ENCODE measurements at places on chromosomes 12 and 14.

DNA sequence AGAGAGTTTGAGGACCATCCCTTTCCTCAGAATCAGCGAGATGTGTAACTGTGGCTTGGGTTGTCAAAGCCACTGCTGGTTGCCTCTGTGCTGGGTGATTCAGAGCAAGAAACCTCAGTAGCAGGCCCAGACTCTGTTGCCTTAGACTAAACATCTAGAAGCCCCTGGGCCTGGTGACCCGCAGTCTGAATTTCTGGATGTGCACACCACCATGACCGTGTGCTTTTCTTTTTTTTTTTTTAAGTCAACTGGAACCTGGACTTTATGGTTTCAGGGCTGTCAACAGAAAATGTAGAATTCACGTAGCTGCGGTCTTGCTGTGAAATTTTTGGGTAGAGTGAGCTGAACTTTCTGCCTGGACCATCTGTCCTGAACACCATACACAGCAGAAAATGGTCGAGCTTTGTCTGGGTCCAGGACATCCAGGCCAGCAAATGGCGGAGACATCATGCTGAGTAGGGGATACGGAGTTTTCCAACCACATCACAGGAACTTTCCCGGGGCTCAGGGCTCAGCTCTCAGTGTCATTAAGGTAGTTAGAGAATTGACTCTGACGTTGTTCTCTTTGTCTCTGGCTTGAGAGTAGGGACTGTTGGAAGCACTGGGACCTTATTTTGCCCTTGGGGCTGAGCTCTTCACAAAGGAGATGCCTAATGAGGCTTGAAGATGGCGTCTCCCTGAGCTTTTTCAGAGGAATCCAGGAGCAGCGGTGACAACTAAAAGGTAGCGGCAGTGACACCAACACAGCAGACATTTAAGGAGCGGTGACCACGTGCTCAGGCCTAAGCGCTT lies 23.0 kb upstream of the BATF start:
- no peak for DNase-seq

DNA sequence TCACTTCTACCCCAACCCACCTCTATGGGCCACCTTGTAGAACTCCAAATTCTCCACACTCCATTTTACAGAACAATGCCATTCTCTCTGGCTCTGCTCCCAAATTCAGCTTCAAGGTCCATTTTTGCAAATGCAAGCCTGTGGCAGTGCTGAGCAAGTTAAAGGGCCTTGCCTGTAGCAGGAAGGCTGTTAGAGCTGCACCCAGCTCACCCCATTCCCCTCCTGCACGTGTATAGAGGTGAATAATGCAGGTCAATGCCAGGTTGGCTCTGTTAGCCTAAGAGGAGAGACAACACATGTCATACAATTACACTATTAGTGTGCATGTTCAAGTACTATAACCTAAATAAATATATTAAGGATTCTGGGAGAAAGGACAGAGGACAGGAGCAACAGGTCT lies 120.4 kb downstream of the TBX5 start:
- no peak for DNase-seq

DNA sequence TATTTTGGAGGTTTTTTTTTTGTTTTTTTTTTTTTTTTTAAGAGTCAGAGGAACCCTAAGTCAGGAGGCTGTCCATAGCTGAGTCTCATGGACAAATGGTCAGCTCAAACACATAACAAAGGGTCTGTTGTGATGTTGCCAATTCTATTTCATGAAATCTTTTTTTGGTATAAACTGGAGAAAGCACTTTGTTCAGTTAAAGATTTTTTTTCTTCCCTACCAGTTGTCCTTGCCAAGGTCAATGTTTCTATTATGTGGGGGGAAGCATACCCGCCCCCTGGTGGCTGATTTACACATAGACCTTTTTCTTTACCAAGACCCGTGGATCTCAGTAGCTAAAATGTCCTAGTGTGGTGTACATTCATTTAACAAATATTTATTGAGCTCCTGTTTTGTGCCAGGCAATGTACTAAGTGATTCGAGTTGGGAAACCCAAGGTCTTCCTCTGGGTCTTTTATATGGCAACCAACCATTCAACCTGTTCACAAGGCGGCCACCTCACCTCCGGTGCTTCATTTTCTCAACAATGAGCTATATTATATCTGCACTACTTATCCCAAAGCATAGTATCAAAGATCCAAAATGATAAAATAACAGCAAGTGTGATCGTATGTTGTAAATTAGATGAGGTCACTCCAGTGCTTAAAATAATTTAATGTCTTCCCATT lies 214.5 kb downstream of the PAH start:
- peak; percentile 13 for DNase-seq

- DNase-seq: no peak
Measured at GRCh38 chr14:77088645-77089044, 9.4 kb upstream of the CIPC start.

GRCh38 chr12:122942637-122943036 lies 23.6 kb downstream of the ABCB9 start:
- DNase-seq: no peak

- no peak for DNase-seq
Measured at GRCh38 chr14:64763801-64764621, 59.8 kb downstream of the PLEKHG3 start.

DNA sequence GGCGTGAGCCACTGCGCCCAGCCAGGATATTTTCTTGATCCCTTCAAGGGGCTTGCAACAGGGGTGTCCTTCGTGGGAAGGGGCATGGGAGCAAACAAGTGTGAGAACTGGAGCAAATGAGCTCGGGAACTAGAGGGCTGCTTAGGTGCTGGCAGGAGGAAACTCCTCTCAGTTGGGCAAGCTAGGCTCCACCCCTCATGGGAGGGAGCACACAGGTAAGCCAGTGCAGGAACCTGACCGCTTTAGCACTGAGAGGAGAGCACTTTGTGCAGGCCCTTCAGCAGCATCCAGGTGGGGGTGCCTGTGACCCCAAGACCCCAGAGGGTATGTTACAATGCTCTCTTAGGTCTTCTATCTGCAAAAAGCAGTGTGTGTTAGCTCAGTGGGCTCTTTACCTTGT lies 755.4 kb upstream of the MDGA2 start:
- DNase-seq: no peak

DNA sequence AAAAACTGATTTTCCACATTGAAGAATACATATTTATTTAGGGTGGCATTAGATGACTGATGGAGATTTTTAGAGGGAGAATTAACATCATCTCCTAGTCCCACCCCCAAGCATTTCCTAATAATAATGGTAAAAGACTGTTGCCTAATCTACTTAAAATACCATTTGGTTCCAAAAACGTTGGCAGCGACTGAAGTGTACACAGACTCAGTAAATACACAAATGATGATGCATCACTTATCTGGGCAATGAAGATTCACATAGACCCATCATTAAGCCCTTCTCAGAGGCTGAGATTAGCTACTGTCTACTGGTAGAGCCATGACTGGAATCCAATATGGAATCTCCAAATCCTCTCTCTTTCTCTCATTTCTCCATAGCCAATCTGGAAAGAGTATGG lies 18.2 kb downstream of the RTN1 start:
- no peak for DNase-seq

GRCh38 chr12:7709969-7710675 lies 1.1 kb upstream of the DPPA3 start:
- DNase-seq: no peak

DNA sequence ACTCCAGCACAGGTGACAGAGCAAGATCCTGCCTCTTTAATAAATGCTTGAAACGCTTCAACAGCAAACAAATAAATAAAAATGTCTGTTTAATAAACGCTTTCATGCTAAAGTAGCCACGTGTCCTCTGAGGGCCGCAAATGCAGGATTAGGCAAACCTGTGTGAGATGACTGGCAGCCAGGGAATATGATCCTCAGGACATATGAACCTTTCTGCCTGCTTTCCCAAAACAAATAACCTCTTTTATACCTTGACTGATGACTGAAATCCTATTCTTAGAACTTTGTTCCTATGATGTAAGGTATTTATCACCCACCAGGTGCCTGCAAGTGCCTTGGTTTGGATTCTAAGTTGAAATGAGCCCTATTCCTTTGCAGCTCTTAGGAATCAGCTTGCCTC lies 14.5 kb upstream of the FLVCR2 start:
- DNase-seq: no peak

GRCh38 chr14:103542605-103543088 lies 13.7 kb downstream of the TRMT61A start:
- no peak for DNase-seq

DNA sequence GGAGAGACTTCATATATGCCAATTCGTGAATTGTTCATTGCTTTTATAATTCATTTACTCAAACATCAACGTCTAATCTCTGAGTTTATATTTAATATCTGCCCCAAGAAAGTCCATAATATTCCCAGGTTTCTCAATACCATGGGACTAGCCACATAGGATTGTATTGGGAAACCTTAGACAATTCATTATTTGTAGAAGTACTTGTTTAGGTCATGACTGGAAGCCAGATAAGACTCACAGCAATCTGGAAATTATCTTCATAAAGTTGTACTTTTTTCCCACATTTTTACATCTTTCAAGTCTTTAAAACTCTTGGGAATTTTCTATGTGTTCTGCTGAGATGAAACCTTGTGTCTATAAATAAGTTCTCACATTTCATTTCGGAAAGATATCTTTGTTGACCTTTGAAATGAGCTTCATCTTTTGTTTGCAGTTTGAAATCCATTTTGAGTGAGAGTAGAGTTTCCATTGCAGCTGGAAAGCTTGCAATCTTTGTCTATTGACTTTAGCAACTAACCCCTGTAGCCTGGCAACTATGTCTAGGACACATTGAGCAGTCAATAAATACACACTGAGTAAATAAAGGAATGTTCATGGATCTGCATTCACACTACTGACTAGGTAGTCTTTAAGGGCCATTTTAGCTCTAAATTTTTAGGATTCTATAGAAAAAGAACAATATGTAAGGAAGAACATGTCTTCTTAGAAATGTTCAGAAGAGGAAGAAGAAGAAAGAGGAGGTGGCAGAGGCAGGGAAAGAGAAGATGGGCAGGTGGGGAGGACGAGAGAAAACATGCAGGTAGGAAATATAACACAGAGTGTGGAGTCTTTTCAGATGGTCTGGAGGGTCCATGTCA lies 154.4 kb downstream of the LRIG3 start:
- DNase-seq: no peak

DNA sequence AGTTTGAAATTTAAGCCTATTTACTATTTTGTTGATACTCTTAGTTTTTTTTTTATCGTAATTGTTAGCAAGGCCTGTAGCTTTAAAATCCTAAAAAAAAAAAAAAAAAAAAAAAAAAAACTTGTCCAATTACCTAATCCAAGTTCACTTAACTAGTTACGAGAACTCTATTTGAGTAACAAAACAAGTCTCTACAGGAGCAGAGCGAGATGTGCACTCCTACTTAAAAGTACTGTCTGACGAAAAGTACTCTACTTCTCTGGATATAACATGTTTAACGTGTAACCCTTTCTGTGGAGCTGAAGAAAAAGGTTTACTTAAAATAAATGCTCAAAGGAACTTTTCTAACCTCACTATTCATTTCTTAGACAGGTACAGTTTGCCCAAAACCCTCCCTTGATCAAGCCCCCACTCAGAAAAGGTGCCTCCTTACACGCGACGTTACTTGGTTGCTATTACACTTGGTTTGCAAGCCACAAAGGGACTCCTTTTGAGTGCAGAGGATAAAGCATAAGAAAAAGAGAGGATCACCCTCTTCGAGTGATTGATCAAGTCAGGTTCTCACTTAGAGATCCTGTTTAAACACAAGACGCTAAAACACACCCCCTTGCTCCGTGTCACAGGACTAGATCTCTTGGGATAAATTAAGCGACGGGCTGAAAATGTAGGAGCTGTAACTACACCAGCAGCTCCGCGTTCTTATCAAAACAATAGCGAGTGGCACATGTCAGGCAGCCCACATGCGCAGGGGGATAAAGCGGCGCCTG lies 2.2 kb downstream of the BAZ1A start:
- DNase-seq: no peak

DNA sequence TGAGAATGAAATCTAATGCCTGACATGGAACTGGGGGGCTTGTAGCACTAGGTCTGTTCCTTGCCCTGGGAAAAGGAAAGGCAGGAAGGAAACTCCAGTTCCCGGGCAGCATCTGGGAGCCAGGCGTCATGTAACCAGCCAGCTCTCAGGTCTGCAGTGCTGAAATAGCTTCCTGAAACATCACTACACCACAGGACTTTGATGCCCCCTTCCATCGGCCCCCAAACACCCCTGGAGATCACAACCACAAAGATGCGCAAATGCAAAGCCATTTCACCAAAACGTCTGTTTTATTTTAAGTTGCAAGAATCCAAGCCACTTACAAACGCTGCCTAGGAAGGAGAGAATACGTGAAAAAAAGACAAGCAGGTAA lies 40.9 kb downstream of the KCTD10 start:
- DNase-seq: no peak

- no peak for DNase-seq
Measured at GRCh38 chr14:75859746-75860145, 122.0 kb downstream of the TGFB3 start.

DNA sequence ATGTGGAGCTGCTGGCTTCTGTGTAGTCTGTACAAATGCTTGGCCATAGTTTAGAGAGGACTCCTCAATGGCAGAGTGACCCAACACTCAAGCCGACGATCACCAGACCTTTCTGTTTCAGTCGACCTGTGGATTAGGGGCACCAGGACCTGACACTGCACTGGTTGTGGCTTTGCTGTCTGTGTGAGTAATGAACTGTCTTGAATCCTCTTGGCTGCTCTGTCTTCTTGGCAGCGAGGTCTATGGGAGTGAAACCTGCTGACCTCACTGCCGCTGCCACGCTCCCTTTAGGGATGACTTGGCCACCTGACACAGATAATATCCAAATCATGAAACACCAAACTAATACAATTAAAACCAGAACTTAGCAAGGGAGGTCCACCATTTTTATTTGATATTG lies 83.5 kb upstream of the C14orf180 start:
- DNase-seq: no peak

- DNase-seq: no peak
Measured at GRCh38 chr14:103881268-103882201, 34.2 kb upstream of the PPP1R13B start.

- DNase-seq: no peak
Measured at GRCh38 chr12:7101047-7101693, 7.8 kb downstream of the C1RL start.

DNA sequence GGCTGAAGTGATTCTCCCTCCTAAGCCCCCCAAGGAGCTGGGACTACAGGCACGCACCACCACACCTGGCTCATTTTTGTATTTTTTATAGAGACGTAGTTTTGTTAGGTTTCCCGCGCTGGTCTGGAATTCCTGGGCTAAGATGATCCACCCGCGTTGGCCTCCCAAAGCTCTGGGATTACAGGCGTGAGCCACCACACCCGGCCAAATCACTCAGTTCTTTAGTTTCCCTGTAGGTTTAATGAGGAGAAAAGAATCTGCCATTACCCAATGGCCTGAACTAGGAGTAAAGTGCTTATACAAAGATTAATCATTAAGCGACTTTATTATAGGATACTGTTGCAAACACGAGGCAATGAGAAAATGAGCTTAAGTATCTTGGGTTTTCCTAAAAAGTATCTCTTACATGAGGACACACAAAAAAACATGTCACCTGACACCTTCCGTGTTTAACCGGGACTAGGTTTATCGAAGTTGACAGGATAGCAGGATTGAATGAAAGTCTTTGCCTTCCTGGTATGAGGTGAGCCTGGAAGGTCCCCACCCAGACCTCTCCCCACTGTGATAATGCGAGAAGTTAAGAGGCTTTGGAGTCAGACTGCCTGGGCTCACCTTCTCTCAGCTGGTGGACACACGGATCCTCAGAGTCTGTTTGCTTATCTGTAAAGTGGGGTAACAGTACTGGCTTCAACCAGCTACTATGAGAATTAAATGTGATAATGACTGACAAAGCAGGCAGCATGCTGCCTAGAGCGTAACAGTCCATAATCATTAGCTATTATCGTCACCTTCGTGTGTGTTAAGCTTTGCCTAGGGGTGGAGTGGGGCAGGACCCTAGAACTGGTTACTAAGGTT lies 133.5 kb upstream of the KRAS start:
- DNase-seq: no peak
